Left renal pelvis (tissue), 4 donors: ENCODE measurements at places on chromosomes 12 and 14. TPM values are rescaled to one million over a fixed set of nuclear protein-coding genes. Genes with fewer than 3 reads are reported as not detected.

DNA sequence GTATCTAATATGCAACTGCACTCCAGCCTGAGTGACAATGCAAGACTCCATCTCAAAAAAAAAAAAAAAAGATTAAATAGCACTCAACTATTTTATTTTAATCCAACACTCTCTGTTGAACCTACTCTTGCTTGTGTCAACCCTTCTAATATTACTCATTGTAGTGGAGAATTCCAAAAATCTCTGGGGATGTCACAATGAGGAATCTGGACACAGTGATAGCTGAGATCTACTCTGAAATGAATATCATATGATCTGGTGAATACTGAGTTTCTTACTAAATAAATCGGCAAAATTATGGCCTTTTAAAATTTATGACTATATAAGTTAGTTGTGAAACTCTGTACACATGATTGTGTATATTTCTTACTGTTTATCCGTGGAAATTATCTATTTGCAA, 418.2 kb downstream of the BCAT1 start:
- DNase-seq, result no peak

DNA sequence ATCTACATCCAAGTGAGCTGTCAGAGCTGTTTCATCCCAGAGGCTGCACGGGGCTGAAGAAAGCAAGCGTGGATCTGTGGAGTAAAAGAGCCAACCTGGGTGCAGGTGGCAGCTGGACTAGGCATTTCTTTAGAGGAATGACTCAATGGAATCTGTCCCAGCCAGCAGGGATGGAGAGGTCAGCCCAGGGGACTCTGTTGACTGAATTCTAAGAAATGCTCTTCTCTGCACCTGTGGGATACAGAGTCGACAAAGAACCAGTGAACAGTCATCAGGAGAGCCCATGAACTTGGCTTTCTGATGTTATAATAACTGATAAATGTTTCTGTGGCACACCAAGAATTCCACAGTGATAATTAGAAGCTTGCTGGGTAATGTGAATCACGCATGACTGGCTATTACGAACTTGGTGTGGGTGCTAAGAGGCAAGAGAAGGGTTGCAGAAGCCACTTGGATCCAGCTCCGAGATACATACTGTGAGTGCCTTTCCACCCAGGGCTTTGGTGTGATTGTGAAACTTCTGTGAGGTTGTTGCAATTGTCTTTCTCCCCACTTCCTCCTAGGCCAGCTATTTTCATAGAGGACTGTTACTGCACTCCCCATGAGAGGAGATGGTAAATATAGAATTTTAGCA, 16.2 kb downstream of the PYGL start:
- no peak for DNase-seq

The MAP3K9 gene
- polyA plus RNA-seq, result 4.4 TPM

GRCh38 chr12:5258498-5258897, 173.4 kb upstream of the NTF3 start:
- DNase-seq, result no peak

The KERA gene
- 1.3 TPM for polyA plus RNA-seq

The PIWIL1 gene
- 0.37 TPM for polyA plus RNA-seq

The RASAL1 gene
- polyA plus RNA-seq, result 8.6 TPM

- no peak for DNase-seq
Observed at GRCh38 chr12:26896913-26897312, 40.9 kb downstream of the INTS13 start.

DNA sequence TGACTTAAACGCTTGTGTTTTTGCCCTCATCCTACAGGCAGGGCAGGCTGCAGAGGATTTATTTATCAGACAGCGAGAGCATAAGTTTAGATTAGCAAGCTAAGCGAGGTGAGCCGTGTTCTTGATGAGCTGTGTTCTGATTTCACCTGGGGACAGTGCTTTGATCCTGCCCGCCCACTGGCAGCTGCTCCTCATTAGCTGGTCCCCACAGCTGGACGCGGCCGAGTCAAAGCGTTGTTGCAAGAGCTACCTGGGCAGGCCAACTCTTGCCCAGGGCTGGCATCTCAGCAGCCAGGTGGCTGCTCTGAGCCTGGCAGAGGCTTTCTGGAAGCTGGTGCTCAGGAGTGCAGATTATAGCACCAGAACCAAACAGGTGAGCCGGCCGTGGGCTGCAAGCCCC, 46.8 kb upstream of the BEGAIN start:
- no peak for DNase-seq

The SYT1 gene
- 22.7 TPM for polyA plus RNA-seq

DNA sequence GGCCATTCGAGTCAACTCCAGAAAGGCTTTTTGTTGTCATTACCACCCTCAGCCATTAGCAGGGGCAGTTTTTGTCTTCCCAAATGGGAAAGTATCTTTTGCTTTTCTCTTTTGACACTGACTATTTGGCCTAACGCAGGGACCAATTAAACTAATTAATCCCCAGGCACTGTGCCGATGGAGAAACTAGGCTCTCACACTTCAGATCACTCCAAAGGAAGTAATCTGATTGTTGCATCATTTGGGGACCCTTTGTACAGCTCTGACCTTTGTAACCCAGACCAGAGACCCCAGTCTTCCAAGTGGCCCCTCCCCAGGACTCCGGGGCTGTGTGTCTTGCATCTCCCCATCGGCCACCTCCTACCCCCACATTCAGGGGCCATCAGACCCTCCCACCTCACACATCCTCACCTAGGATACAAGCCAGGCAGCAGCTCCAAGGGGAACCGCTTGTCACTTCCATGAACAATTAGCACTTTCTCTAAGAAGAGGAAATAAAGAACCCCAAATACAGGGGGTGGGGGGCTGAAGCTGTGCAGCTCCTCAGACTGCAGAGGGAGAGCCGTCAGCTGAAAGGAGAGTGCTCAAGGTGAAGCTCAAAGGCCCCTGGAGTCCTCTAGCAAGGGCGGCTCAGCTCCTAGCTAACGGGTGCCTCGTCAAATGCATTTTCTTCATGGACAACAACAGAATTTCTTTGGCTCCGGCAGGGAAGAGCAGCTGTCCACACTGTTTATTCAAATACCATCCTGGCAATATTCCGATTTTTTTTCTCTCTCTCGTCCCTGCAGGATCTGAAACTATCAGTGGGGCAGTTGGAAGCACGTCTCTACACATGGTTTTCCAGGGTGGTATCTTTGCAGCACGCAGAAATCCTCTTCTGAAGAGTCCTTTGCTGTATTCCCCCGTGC, 64.3 kb upstream of the DIO3 start:
- no peak for DNase-seq

DNA sequence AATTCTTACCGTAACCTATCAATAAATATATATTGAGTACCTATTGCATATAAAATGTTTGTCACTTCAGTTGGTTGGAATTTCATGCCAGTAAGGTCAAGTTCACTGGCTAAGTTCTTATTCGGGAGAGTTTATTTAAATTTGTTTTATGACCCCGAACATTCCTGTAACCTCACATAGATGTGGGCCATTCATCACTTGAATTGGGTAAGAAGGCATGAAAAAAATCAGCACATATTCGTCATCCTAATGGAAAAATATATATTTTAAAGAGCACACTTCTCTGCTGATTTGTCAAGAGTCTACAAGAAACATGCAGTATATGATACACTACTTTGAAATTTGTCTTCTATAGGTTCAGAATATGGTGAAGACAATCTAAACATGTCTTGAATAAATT, 263.4 kb downstream of the CCDC91 start:
- no peak for DNase-seq

DNA sequence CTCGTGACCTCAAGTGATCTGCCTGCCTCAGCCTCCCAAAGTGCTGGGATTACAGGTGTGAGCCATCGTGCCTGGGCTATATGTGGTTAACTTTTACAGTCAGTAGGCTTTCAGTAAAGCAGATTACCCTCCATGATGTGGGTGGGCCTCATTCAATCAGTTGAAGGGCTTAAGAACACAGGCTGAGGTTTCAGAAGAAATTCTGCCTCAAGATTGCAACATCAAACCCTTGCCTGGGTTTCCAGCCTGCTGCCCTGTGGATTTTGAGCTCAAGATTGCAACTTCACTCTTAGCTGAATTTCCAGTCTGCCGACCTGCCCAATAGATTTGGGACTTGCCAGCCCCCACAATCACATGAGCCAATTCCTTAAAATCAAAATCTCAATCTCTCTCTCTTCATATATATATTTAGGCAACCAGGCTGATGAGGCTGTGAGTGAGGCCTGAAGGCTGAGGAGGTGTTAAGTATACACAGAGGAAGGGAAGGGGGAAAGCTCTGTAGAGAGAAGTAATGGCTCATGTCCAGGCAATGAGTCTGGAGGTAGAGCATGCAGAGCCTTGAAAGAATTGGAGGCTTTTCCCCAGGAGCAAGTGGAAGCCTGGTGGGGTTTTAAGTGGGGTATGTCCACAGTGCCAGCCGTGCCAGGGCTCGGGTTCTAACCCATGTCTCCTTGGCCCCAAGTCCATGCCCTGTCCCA, 33.3 kb upstream of the ACTN1 start:
- DNase-seq, result no peak

The TMEM233 gene
- 2.2 TPM for polyA plus RNA-seq

The SLC7A7 gene
- polyA plus RNA-seq, result 138 TPM

The COX8C gene
- polyA plus RNA-seq, result 1.2 TPM

The SYT10 gene
- 14.0 TPM for polyA plus RNA-seq

DNA sequence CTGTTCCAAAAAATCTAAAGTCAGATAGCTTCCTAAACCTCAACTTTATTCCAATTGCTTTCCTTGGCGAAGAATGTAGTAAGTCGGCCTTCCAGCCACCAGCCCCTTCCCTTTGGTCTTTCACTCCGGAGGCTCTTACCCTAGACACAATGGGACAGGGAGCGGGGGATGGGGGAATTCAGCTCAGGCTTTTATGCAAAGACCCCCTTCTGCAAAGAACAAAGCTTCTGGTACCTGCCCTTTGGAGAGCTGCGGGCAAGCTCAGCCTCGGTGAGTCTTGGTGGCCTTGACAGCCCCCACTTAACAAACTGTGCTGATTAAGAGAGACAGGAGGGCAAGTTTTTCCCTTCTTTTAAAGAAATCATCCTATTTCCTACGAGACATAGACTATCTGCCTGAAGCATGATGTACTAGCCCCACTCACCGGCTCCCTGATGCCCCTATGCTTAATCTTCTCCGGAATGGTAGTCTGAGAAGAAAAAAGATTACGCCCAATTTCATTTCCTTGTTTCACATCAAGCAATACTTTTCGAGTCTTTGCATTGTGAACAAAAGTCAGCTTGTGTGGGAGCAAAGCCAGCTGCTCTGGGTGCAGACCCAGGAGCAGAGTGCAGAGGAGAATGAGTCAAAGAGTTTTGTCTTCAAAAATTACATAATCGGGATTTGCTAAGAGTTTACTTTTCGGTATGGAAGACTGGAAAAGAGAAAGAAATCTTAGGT, 1.5 kb upstream of the NANOG start:
- no peak for DNase-seq

- DNase-seq, result no peak
Observed at GRCh38 chr12:9864913-9865675, 4.1 kb downstream of the CLEC2B start.

DNA sequence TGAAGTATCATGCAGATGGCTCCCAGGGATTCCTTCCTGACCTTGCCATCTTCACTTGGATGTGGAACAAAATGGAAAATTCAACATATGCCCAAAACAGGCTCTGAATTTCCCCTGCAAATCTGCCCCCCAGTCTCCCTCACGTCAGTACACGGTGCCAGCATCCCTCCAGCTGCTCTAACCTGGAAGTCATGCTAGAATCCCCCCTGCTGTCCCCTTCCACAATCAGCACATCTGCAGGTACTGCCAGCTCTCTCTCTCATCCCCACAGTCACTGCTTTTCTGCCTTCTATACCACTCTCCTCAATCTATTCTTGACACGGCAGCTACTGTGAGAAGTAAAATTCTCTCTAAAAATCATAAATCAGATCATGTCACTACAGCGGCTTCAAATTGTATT, 21.6 kb downstream of the GALNT6 start:
- no peak for DNase-seq

DNA sequence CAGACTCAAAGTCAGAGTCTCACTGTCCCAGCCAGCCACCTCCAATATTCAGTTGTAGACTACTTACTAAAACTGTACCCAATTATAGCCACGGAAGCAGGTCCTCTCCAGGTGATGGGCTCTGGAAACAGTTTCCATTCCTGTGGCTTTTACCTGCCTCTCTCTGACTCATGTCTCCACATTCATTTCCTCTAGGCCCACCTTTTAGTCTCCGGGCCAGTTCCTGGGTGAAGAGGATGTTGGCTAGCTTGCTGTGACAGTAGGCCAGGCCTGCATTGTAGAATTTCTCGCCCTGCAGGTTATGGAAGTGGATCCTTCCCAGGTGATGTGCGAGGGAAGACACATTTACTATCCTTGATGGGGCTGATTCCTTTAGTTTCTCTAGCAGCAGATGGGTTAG, 5.6 kb downstream of the RDH11 start:
- DNase-seq, result no peak

DNA sequence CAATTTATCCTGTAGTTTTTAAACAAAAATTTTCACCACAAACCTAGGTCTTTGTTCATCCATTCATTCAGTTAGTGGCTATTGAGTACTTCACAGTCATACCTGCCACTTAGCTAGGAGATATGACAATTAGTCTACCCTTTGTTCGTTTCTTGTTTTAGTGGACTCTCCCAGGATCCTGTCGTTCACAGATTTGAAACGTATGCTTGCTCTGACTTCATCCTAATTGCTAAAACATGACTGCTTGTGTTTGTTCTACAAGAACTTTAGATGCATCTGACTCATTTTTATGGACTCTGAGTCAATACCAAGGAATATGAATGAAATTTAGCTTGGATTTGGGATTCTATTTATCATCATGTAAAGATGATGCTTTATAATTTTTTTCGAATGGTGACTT, 69.5 kb downstream of the TBC1D30 start:
- no peak for DNase-seq

DNA sequence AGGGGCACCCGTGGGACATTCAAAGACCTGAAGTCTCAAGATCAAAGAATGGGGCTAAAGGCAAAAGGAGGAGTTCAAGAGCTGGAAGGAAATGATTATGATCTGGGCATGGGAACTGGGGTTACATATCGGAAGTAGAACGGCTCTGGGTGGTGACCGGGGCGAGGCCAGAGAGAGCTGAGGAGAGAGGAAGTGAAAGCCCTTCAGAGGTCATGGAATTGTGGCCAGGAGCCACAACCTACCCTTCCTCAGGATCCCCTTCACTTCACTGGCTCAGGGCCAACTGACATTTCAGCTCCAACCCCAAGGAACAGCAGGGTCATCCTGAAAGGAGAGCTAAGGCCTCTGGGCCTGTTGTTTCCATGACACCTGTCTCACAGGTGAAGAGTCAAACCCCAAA, 57.8 kb downstream of the GALNT16 start:
- no peak for DNase-seq

DNA sequence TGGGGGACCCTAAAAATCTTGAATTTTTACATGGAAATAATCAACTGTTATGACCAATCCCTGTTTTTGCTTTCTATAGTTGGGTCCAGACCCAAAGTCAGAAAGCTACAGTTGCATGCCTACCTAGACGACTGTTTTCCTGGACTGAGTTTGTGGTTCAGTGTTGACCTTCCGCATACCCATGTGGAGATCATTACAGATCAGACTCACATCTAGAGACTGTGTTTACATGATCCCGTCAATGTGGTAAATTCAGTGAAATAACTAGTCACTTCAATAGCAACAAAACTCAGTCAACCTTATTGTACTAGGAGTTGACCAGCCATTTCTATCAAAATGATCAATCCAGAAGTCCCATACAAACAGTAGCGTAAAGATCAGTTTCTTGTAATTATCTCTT, 257.6 kb downstream of the EGLN3 start:
- DNase-seq, result no peak
